Amygdala (tissue), 56 donors: ENCODE measurements at places on chromosomes 5 and 9.

GRCh38 chr5:74382123-74382855 is 258.2 kb downstream of the ENC1 start:
- DNase-seq, result no peak

DNA sequence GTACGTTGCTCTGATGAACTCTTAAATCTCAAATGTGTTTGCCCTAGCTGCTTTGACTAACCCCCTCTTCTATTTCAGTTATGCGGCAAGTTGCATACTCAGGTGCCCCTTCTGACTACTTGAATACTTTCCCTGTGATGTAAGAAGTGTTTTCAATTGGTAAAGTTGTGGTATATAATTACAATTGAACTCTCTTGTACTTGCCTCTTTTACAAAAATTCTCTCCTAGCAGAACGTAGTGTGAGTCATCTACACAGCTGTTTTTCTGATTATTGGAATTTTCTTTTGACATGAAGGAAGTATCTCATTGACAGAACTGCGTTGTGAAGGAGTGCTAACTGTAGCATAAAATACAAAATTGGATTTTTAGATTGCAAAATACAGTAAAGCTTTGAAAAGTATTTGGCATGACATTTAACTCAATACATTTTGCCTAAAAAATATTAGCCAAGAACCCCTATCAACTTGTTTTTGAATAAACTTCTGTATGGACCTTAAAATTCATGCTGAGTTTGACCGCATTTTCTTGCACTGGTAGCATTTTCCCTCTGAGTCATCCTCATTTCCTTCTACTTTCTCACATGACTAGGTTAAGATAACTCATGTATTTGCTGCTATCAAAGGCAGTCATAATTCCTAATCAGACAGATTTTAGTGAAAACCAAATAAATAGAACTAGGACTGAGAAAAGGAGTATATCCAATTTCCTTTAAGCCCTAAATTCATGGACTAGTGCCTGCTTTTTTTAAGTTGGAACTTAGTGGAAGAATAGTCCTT is 6.3 kb downstream of the CRHBP start:
- DNase-seq, result no peak

GRCh38 chr5:141668601-141669265 is 13.3 kb downstream of the ARAP3 start:
- no peak for DNase-seq

GRCh38 chr9:137445930-137446431 is 4.8 kb upstream of the ENTPD8 start:
- no peak for DNase-seq

GRCh38 chr9:116395699-116396037 is 242.1 kb downstream of the PAPPA start:
- no peak for DNase-seq

DNA sequence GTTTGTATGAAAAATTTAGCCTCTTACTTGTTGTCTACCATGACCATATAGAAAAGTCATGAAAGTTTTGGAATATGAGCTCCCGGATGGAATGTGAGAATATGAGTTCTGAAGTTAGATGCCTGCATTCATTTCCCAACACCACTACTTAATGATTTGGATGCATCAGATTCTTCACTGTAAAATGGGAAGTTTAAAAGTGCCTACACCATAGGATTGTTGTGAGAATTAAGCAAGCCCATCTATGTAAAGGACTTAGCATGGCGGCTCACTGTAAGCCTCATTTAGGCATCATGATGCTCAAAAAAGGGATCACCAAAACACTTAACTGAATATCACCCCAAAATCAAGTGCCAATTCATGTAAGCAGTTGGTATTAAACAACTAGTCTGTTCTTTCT is 177.3 kb downstream of the RAB3C start:
- no peak for DNase-seq

DNA sequence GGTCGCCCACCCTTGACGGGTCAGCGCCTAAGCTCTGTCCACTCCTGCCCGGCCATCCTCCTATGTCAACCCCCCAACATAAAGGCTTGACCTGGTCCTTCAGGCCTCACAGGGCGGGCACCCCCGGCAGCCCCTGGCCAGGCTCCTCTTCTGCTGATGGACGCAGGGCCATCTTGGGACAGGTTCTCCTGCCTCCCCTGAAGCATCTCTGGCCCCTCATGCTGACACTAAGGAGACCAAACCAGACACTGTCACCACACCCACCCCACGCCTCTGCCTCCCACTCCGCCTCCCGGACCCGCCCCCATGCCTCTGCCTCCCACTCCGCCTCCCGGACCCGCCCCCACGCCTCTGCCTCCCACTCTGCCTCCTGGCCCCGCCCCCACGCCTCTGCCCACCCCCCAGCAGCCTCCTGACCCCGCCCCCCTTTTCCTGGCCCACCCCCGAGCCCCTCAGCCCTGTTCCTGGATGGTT is 6.8 kb downstream of the OBP2A start:
- DNase-seq, result no peak
